Chondrocyte (in vitro differentiated cells): ENCODE measurements at places on chromosomes 1 and 21. TPM values are rescaled to one million over a fixed set of nuclear protein-coding genes. Genes with fewer than 3 reads are reported as not detected.

Gene AGPAT3
- 43.5 to 48.1 TPM (median 45.4 TPM) in 3 replicates for total RNA-seq

GRCh38 chr1:223033658-223034057 lies 109.4 kb downstream of the TLR5 start:
- H3K27ac ChIP-seq: no peak overlapping the region
- H3K4me1 ChIP-seq: no peaks in the 10 kb centered on the region
- DNase-seq: no peak
- H3K27me3 ChIP-seq: peaks cover 28% of the 10 kb centered on the region

GRCh38 chr1:218475275-218475674 lies 130.1 kb downstream of the TGFB2 start:
- no peaks in the 10 kb centered on the region for H3K27me3 ChIP-seq
- H3K36me3 ChIP-seq: no peaks in the 10 kb centered on the region
- peak overlapping the region; percentile 89 for H3K27ac ChIP-seq
- H3K4me3 ChIP-seq: no peak overlapping the region
- H3K4me1 ChIP-seq: peaks cover 65% of the 10 kb centered on the region

- peaks cover 24% of the 10 kb centered on the region for H3K27me3 ChIP-seq
- no peak overlapping the region for H3K4me3 ChIP-seq
- no peak for DNase-seq
- peaks cover 16% of the 10 kb centered on the region for H3K4me1 ChIP-seq
- no peaks in the 10 kb centered on the region for H3K36me3 ChIP-seq
These were observed 46.1 kb downstream of the PLEKHA6 start for GRCh38 chr1:204313675-204314074.
